ENCODE measurements at places on chromosomes 1 and 21. TPM values are rescaled to one million over a fixed set of nuclear protein-coding genes. Genes with fewer than 3 reads are reported as not detected.

The LIPI gene
- not detected for total RNA-seq

The SH2D2A gene
- total RNA-seq, result 2.9 TPM

The CASP9 gene
- total RNA-seq, result 9.3 TPM

The MYOC gene
- 74.0 TPM for total RNA-seq

The UFC1 gene
- total RNA-seq, result 64.2 TPM

The CR2 gene
- total RNA-seq, result not detected

The PLPP3 gene
- total RNA-seq, result 112 TPM

The CD1E gene
- total RNA-seq, result not detected

The TMCC2 gene
- total RNA-seq, result 8.2 TPM

The RNF207 gene
- total RNA-seq, result 13.2 TPM

The MX2 gene
- 21.8 TPM for total RNA-seq

The ZNF648 gene
- not detected for total RNA-seq

The CHRNB2 gene
- total RNA-seq, result not detected

The KRTAP19-3 gene
- not detected for total RNA-seq

The LHX4 gene
- total RNA-seq, result not detected

The DDAH1 gene
- 54.6 TPM for total RNA-seq

The RIPK4 gene
- 3.6 TPM for total RNA-seq
